CD4-positive, alpha-beta T cell treated with Interferon gamma for 1 hour (primary cell): ENCODE measurements at places on chromosomes 16 and 17.
A peak's percentile ranks its signal among the peaks of the same experiment; 100 is the strongest.

DNA sequence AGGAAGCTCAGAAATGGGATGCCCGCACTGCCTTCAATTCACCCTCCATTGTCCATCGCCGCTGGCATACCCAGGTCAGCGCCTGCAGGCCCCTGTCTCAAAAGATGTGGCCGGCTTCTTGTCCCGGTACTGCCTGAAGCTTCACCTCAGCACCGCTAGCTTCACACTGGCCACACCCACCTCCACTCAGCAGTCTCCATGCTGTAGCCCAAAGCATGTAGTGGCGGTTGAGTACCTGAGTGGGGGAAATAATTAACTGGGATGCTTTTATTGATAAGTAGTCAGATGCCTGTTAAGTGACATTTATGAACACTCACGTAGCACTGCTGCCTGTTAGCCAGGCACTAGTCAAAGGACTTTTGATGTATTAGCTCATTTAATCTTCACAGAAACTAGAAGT, 143.2 kb downstream of the RPTOR start:
- DNase-seq, result no peak

GRCh38 chr17:10758062-10758461, 28.2 kb upstream of the TMEM220 start:
- no peak for DNase-seq

GRCh38 chr17:2239882-2240430, 63.6 kb downstream of the SMG6 start:
- DNase-seq, result no peak

GRCh38 chr16:87432330-87432915, 40.3 kb downstream of the MAP1LC3B start:
- no peak for DNase-seq

- no peak for DNase-seq
Observed at GRCh38 chr17:66952681-66953629, 11.6 kb upstream of the CACNG4 start.

- DNase-seq, result no peak
Observed at GRCh38 chr16:70702624-70703023, 16.8 kb upstream of the MTSS2 start.

DNA sequence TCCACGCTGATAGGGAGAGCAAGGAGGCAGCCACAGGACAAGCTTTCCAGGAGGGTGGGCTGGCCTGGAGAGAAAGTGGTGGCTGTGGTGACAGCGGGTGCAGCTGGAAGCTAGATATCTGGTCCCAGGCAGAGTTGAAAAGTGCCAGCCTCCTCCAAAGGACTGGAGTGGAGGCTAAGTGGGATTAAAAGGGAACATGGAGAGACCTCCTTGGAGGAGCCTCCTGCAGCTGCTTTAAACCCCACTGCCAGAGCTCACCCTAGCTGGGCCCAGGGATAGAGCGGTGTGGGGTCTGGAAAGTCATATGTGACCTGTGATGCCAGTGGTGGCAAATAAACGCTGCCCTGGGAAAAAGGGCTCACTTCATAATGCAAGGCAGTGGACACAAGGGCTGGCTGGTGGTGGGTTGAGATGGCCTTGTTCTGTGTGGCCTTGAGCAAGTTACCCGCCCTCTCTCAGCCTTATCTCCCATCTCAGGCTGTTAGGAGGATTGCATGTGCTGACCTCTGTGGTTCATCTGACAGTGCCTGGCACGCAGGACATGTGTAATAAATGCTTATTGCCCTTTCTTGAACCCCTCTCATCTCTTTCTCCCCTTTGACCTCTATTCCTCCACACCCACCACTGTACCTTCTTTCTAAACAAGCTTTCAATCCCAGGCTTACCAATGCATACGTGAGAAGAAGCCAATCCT, 61.0 kb upstream of the LGALS9 start:
- DNase-seq, result no peak

DNA sequence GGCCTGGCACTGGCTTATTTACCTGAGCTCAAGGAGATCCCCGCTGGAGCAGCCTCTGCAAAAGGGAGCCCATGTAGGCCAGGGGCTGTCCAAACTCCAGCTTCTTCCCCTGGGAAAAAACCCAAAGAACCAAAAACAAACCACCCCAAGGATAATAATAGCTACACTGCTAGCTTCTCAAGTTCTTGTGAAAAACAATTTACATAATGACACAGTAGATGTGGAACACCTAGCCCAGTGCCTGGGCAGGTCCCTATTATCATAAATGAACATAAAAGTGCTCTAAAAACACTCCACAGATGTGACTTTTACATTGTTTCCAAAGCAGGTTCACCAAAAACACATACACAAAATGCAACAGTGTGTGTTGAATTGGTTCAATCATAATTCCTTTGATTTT, 27.3 kb downstream of the CENPV start:
- DNase-seq, result no peak

GRCh38 chr17:19262650-19263631, 25.8 kb downstream of the EPN2 start:
- no peak for DNase-seq

DNA sequence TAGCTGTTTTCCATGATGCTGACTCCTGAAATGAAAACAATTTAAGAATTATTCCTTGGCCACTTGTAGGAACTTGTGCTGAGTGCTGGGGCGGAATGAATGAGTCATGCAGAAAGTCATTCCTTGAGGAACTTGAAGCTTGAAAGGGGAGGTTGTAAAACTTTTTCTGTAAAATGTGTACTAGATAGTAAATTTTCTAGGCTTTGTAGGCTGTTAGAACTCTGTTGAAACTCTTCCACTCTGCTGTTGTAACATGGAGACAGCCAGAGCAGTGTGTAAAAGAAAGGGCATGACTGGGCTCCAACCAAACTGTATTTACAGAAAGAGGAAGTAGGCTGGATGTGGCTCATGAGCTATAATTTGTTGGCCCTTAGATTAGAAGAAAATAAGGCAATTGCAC, 46.1 kb downstream of the ABCA8 start:
- no peak for DNase-seq

DNA sequence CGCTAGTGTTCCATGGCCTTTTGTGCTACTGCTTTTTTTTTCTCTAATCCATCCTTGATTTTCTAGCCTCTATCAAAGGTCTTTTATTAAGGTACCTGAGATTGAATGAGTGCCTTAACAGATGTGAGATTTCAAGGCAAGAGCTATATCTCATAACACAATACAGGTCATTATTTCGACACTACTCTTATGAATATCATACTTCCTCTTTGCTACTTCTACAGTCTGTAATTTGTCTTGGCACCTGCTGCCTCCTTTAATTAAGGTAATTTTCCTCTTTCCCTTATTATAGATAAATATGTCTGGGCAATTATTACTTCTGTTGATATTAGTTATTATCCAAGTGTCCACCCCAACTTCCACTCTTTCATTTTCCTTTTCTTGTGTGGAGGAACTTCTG, 5.3 kb downstream of the KRT28 start:
- DNase-seq, result no peak

GRCh38 chr16:17212606-17213005, 258.2 kb downstream of the XYLT1 start:
- DNase-seq, result no peak

DNA sequence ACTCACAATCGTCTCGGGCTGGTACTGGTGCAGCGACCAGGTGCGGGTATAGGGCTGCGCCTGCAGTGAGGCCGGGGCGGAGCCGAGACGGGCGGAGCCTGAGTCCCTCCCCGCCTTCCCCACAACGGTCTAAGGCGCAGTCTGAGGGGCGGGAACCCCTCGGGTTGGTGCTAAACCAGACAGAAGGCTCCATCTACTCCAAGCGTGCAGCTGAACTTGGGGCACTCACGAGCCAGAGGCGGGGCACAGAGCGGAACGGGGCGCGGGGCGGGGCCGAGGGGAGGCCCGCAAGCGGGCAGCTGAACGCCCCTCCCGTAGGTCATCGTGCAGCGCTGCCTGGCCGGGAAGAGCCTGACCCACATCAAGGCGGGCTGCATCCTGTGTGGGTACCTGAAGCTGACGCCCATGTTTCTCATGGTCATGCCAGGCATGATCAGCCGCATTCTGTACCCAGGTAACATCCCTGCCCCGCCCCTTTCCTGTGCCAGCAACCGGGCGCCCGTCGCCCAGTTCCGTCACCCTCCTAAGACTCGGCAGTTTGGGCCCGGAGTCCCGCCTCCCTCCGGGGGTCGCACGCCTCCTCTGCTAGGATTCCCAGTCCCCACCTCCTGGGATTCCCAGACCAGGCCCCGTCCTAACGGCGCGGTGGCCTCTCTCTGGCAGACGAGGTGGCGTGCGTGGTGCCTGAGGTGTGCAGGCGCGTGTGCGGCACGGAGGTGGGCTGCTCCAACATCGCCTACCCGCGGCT, 5.0 kb downstream of the SLC5A2 start:
- peak; percentile 72 for DNase-seq

GRCh38 chr16:71414038-71414437, 27.8 kb downstream of the TLE7 start:
- DNase-seq, result no peak

DNA sequence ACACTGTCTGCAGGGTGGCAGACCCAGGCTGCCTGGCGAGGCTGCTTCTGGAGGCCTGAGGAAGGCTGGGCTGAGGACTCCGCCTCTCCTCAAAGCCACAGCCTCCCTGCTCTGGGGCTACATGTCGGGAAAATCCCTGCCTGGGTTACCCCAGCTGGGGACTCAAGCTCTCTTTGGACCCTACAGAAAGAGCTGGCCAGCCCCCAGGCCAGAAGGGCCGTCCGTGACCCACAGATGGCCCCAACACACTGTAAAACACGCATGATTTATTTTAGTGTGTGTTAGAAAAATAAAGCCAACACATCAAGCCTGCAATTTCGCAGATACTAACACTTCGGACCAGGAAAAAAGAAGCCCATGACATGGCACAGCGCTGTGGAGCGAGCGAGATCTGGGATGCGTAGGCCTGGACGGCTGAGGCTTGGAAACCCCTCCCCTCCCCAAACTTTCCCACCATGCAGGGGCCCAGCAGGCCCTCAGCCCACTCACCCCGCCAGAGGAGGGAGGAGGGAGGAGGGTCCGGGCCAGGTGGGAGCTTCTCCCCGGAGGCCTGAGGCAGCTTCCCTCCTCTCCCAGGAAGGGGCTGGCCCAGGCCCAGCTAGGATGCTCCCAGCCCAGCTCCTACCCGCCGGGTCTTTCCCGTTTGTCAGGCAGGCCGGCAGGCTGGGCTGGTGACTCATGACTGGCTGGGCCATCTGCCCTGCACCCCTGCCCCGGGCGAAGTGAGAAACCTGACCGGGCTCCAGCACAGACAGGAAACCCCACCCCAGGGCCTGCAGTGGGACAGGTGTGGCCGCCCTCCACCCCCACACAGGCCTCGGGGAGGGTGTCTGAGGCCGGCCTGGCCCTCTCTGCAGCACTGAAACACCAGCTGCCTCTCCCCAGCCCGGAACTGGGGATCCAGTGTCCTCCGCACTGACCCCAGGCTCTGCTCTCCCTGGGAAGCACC, 34.1 kb upstream of the SLC38A10 start:
- DNase-seq, result peak; percentile 48

GRCh38 chr16:79265701-79266100, 334.8 kb downstream of the MAF start:
- DNase-seq, result no peak

DNA sequence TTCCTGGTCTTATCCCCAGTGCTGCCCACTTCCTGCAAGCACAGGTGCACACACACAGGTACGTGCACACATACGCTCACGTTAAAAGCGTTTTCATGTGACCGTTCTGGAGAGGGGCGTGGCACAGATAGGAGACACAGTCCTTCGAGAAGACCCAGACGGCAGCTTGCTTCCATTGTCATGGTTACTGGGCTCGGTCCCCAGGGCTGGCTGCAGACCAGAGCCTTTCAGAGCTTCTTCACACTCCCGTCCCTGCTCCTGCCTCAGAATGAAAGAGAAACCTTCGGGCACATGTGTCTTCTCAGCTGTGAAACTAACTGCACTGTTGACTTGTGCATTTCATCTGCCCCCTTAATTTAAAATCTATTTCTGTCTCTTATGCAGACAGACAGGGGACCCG, 154.2 kb downstream of the PITPNC1 start:
- DNase-seq, result no peak

GRCh38 chr17:48131216-48131824, 23.8 kb downstream of the SNX11 start:
- peak; percentile 26 for DNase-seq

DNA sequence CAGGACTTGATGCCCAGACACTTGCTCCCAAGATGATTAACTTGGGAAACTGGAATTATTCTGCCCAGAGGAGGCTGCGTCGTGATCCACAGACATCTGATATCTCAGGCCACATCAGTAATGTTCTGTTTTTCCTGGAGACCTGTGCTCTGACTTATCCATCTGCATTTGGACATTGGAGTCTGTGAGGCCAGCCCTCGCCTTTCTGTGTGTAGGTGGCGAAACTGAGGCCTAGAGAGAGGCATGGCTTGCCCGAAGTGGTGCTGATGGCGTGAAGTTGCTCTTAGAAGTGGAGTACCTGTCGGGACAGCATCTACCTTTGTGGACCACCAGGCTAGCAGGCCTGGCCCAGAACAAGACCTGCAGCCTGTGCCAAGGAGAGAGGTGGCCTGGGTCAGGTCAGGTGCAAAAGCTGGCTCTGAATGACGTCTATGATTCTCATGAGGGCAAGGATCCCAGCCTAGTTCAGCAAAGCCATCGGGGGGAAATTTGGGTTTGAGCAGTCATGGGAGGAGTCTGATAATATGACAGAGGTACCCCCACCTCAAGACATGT, 186.8 kb upstream of the ZNF469 start:
- DNase-seq, result no peak

DNA sequence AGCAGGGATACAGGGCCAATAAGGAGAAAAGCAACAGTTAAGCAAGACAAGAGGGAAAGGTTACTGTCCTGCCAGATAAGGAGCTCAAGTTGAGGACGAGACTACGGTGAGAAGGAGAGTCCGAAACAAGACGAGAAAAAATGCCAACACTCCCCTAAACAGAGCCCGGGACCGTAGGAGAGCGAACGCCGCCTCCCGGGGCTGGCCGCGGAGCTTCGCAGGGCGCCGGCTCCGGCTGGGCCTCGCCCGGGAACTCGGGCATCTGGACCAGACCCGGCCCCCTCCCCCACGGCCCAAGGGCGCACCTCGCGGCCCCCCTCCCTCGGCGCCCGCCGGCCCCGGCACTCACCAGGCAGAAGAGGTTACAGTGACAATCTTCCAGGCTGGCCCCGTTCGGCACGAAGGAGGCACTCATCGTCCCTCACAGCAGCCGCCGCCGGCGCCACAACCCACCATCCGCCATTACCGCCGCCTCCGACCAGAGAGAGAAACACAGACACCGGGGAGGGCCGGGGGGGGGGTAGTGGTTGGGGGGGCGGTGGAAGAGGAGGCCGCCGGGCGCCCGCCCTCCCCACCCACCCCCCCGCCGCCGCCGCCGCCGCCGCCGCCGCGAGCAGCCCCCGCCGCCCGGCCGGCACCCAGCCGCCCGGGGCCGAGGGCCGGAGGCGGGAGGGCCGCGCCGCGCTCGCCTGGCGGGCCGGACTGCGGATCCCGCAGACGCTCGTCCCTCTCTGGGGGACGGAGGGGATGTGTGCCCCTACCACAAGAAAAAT, at the start of gene MED13:
Gene MED13 (minus strand): TSS at position 488 of the 773 bp plus-strand sequence. CDS start 73 bp downstream, at position 415.
- peak; percentile 61 for DNase-seq

DNA sequence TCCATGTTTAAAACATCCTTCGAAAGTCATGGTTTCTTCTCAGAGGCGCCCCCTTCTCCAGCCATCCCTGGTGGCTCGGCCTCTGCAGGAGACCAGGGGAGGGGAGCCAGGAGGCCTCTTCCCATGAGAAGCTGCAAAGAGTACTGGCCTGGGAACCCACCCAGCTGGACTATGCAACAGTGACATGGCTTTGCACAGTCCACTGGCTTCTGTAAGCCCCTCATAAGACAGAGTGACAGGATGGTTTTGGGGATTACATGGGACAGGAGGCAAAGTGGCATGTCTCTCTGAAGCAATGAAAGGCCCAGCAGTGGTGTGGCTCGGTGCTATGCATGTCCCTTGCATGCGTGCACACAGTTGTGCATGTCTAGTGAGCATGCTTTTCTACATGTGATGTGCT, 99.5 kb downstream of the C16orf78 start:
- DNase-seq, result no peak
